Activated CD4-positive, alpha-beta memory T cell treated with anti-CD3 and anti-CD28 coated beads, Interleukin-2, amount 10 ng/mL, durations not matched to agents 7 days and 5 days (primary cell): ENCODE measurements at places on chromosomes 6 and 20.

DNA sequence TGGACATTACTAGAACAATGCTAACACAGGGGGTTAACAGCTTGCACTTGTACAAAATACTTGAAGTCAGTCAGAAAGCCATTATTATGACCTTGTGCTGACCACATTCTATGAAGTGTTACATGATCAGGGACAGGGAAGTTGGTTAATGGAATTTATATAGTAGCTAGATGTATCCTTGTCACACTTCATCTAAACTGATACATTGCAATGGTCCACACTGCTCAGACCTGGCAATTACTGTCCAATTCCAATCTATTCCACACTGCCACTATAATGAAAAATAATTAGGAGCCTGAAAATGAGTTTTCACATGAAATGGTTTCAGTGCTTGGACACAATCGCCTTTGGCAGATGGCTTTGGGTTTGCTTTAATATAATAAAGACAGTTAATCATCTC, 850.8 kb downstream of the EPHA7 start:
- DNase-seq: no peak

DNA sequence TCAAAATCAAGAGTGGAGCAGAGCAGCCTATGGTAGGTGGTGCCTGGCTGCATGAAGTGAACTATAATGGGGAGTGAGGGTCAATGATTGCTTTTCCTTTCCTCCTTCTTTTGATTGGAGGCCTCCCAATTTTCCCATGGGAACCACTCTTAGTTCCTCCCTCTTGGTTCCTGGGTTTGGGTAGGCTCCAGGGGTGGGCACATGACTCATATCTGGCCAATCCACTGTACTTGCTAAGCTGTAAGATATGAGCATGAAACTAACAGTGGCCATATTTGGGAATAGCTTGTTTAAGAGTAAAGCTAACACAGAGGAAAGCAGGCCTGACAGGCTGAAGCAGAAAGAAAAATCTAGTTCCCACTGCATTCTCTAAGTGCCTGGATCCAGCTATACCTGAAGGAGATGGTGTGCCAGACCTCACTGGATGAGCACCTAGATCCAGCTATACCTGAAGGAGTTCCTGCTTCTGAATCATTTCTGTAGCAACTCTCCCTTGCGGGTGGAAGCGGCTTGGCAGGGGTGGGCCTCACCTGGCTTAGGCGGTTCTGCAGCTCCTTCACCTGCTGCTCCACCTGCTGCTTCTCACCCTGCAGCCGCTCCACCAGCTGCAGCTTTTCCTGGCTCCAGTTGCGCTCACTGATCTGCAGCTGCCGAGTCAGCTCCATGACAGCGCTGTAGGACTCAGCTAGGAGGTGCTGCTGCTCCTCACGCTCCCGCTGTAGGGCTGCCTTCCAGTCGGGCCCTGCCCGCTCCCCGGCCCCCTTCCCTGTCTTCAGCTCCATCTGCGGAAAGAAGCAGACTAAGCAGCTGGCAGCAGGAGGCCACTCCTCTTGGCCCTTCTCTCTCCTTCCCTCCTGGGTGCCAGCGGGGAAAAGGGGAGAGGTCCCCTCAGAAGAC, 29.0 kb upstream of the DSN1 start:
- no peak for DNase-seq

DNA sequence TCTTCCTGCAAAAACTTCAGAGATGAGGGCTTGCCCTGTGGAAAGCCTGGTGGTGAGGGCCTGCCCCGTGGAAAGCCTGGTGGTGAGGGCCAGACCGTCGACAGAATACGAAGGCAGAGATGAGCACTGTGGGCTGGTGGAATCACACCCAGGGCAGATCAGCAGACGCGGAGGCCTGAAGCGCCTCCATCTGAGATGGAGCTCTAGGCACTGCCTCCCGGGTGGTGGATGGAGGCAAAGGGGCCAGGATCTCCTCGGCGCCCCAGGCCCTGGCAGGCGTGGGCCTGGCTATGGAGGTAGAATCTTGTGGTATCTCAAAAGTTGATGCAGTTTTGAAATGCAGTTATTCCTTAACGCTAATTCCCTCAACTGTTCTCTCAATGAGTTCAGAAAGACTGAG, 104.8 kb downstream of the PSMB1 start:
- no peak for DNase-seq

DNA sequence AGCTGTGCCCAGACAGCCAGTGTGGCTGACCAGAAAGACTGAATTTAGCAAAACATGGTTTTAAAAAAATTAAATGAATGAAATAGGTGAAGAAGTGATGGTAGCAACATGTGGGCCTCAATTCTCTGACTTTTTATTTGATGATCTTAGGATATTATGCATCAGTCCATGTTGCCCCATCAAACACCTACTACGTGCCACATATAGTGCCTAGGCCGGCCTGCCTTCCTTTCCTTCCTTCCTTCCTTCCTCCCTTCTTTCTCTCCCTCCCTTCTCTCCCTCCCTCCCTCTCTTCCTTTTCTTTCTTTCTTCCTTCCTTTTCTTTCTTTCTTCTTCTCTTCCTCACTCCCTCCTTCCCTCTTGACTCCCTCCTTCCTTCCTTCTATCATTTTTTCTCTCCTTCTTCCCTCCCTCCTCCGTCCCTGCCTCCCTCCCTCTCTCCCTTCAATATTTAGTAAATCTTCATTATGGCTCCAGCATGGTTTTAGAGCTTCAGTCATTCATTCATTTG, 209.8 kb downstream of the TSHZ2 start:
- DNase-seq: no peak

DNA sequence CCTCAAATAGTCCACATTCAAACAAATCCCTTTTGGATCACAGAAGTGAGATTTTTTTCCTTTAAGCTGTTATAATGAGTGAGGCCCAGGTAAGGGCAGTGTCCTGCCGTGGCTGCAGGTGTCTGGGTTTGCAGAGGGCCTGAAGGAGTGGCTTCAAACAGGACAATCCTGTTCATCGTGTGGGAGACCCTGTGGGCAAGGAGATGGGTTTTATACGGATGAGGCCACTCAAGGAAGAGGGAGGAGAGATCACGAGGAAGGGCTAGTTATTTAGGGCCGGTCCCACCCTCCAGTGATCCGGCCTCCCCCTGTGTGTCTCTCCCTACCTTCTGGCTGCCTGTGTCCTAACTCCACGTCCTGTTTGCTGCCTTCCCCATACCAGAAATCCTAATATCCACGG, 33.8 kb downstream of the PPP1R14C start:
- DNase-seq: no peak

- no peak for DNase-seq
Measured at GRCh38 chr20:10065154-10065833, 30.5 kb downstream of the ANKEF1 start.

DNA sequence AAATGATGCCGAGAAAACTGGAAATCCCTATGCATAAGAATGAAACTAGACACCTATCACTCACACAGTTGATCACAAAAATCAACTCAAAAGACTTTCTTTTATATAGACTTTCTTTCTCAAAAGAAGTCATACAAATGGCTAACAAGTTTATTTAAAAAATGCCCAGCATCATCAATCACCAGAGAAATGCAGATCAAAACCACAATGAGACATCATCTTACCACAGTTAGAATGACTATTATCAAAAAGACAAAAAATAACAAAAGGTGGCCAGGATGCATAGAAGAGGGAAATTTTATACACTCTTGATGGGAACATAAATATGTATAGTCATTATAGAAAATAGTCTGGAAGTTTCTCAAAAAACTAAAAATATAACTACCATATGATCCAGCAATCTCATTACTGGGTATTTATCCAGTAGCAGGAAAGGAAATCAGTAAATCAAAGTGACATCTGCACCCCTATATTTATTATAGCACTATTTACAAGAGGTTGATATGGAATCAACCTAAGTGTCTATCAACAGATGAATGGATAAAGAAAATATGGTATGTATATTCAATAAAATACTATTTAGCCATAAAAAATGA, 3.4 kb upstream of the RNF217 start:
- DNase-seq: no peak

DNA sequence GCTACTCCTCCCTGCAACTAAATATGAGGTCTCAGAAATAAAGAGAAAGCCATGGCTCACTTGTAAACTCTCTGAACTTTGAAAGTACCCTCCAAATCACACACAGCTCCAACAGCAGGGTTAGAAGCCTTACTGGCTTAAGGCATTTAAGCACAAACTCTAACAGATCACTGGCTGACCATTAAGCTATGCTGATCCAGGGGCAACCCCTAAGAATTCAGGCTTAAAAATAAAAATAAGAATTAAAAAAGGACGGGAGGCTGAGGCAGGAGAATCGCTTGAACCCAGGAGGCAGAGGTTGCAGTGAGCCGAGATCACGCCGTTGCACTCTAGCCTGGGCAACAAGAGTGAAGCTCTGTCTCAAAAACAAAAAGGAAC, 21.8 kb downstream of the HLA-E start:
- DNase-seq: no peak

DNA sequence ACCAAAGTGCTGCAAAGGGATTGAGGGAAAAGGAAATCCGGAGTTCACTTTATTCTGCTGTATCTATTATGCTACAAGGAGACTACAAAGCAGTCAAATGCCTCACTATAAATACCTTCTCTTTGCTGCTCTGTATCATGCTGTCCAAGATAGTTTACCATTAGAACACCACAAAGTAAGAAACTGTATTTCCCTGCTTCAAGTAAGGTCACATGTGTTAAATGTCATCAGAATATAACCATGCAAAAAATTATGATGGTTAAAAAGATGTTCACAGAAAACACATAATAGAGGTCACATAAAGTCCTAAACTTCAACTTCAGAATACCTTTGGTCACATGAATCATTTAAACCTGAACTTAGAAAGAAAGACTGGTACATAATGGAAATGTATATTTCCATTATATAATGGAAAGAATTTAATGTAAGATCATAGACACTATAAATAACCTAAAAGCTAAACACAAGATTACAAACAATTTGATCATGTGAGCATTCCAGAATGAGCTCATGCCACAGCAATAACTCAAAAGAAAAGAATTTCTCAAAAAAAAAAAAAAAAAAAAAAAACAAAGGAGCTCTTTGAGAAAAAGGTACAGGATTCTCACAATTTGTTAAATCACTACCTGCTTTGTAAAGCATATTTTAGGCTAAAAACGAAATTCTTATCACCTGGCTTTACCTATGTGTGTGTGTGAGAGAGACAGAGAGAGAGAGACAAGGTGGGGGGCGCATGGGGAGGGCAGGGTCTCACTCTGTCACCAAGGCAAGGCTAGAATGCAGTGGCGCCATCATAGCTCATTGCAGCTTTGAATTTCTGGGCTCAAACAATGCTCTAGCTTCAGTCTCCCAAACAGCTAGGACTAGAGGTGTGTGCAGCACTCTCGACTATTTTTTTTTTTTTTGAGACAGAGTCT, 58.7 kb downstream of the KIF13A start:
- DNase-seq: no peak

- DNase-seq: no peak
Measured at GRCh38 chr6:29796026-29796425, 31.6 kb upstream of the HLA-G start.

- DNase-seq: no peak
Measured at GRCh38 chr20:14384416-14385175, 47.2 kb upstream of the FLRT3 start.

DNA sequence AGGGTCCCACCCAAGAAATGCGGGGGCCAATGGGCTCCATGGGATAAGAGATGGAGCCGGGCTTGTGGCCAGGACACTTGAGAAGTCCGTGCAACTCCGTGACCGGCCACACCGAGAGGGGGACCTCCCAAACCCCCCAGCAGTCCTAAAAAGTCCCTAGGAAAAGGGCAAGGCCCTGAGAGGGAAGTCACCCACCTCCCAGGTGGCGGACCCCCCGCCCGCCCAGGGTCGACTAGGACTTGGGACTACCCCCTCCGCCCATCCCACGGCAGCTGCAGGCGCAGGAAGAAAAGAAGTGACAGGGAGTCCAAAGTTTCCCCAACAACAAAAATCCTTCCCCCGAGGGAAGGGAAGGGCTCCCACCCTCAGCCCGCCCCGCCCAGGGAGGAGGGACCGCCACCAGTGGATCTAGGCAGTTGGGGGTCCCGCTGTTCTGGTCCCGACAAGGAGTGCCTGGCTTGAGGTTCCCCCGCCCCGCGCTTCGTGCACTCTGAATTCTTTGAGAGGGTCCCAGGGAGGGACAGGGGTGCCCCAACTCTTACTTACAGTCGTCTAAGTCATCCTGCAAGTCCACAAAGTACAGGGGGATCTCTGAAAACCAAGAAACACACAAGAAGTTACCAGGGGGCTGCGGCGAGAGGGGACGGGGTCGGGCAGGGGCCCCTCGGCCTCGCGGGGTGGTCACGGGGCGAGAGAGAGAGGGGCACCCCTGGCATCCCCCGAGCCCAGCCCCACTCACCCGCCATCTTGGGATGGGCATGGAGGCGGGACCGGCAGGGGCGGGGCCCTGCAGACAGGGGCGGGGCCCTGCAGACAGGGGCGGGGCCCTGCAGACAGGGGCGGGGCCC, 611 bp upstream of the RAB22A start:
- DNase-seq: peak; percentile 73

DNA sequence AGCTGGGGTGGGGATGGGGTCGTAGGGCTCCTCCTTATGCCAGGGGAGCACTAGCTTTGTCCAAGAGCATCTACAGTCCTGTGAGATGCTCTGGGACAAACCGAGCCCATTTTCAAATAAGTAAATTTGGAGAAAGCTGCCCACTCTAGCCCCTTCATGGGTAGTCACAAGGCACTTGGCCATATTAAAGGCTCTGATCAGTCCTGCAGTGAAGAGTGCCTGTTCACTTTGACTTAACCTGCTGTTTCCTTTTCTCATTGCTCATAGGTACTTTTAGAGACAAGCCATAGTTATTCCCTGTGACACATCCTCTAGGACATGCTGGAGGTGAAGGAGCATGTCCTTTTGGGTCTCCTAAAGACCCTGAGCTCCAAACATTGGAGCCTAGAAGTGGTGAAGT, 38.4 kb downstream of the FAM110A start:
- no peak for DNase-seq

GRCh38 chr6:78947962-78948361, 80.6 kb downstream of the IRAK1BP1 start:
- no peak for DNase-seq

GRCh38 chr6:26196846-26197635, 109.8 kb downstream of the HFE start:
- peak; percentile 85 for DNase-seq

GRCh38 chr6:121670511-121670910, 235.1 kb downstream of the GJA1 start:
- no peak for DNase-seq
